A549 treated with Mapracorat at 1 μM for 4 hours (cell line): ENCODE measurements at places on chromosomes 2 and 18. TPM values are rescaled to one million over a fixed set of nuclear protein-coding genes. Genes with fewer than 3 reads are reported as not detected.

The SLC1A4 gene
- total RNA-seq = 9.0 to 10.5 TPM (median 9.5 TPM) in 5 replicates

The AKAIN1 gene
- total RNA-seq = not detected in 5 replicates

The MERTK gene
- total RNA-seq = 1.9 to 3.0 TPM (median 2.0 TPM) in 5 replicates

The EHD3 gene
- total RNA-seq = 6.2 to 7.8 TPM (median 7.3 TPM) in 5 replicates

The GALNT3 gene
- not detected in 5 replicates for total RNA-seq

The DDX1 gene
- 120 to 151 TPM (median 125 TPM) in 5 replicates for total RNA-seq

The AFF3 gene
- 0.01 to 0.08 TPM (median 0.08 TPM) in 3 of 5 replicates, not detected in the others for total RNA-seq

The ANKRD62 gene
- total RNA-seq = not detected in 5 replicates

The SANBR gene
- 9.8 to 14.1 TPM (median 12.2 TPM) in 5 replicates for total RNA-seq

The ACVR1C gene
- not detected in 5 replicates for total RNA-seq

The FSIP2 gene
- total RNA-seq = not detected in 5 replicates

The RAB17 gene
- total RNA-seq = 0.14 to 0.85 TPM (median 0.23 TPM) in 5 replicates

The COL4A3 gene
- total RNA-seq = 0.54 to 1.6 TPM (median 0.80 TPM) in 5 replicates

The FASTKD2 gene
- 29.1 to 37.1 TPM (median 33.0 TPM) in 5 replicates for total RNA-seq

The LMAN1 gene
- 24.7 to 31.7 TPM (median 30.7 TPM) in 5 replicates for total RNA-seq

The SERTAD2 gene
- total RNA-seq = 9.0 to 12.3 TPM (median 10.9 TPM) in 5 replicates

The CTNNA2 gene
- total RNA-seq = 0.23 to 0.49 TPM (median 0.40 TPM) in 5 replicates

The SPP2 gene
- total RNA-seq = not detected in 5 replicates

The TUBA3E gene
- 2.4 to 3.8 TPM (median 3.3 TPM) in 5 replicates for total RNA-seq

The TRIM43 gene
- total RNA-seq = not detected in 5 replicates

The GPAT2 gene
- total RNA-seq = not detected in 5 replicates

The TLX2 gene
- 0.19 to 0.58 TPM (median 0.33 TPM) in 5 replicates for total RNA-seq

The SERPINB11 gene
- total RNA-seq = 0.20 TPM in 1 of 5 replicates, not detected in the others

The CD226 gene
- total RNA-seq = 0.08 to 0.29 TPM (median 0.16 TPM) in 4 of 5 replicates, not detected in the other

The TNS1 gene
- total RNA-seq = 8.0 to 19.3 TPM (median 13.6 TPM) in 5 replicates

The LCT gene
- total RNA-seq = 0.05 to 0.06 TPM in 2 of 5 replicates, not detected in the others

The KCNG3 gene
- total RNA-seq = 0.59 to 0.86 TPM (median 0.70 TPM) in 5 replicates

The HNRNPLL gene
- total RNA-seq = 17.8 to 26.3 TPM (median 25.5 TPM) in 5 replicates

The B4GALT6 gene
- total RNA-seq = 4.4 to 6.6 TPM (median 5.7 TPM) in 5 replicates

The FARP2 gene
- total RNA-seq = 21.8 to 33.8 TPM (median 28.4 TPM) in 5 replicates

The FBXO41 gene
- total RNA-seq = 4.5 to 6.0 TPM (median 5.2 TPM) in 5 replicates

The HOXD12 gene
- total RNA-seq = not detected in 5 replicates

The PRKAG3 gene
- not detected in 5 replicates for total RNA-seq

The MLPH gene
- total RNA-seq = 250 to 327 TPM (median 305 TPM) in 5 replicates

The CAVIN2 gene
- 32.3 to 50.6 TPM (median 48.1 TPM) in 5 replicates for total RNA-seq

The SEPTIN10 gene
- total RNA-seq = 34.6 to 47.0 TPM (median 44.9 TPM) in 5 replicates
